Esophagus (tissue), 2 donors: ENCODE measurements at places on chromosomes 11 and 22. TPM values are rescaled to one million over a fixed set of nuclear protein-coding genes. Genes with fewer than 3 reads are reported as not detected.

UPK3A gene
- polyA plus RNA-seq = not detected

PRR33 gene
- 0.02 TPM for polyA plus RNA-seq

PKDREJ gene
- 0.11 TPM for polyA plus RNA-seq

RASSF10 gene
- polyA plus RNA-seq = 5.9 TPM

P2RX3 gene
- polyA plus RNA-seq = not detected

C11orf58 gene
- polyA plus RNA-seq = 45.1 TPM

DDTL gene
- 1.4 TPM for polyA plus RNA-seq

GAL3ST3 gene
- 0.01 TPM for polyA plus RNA-seq

SERHL2 gene
- 6.0 TPM for polyA plus RNA-seq

ENTHD1 gene
- not detected for polyA plus RNA-seq
